ENCODE measurements at places on chromosomes 11 and 22. TPM values are rescaled to one million over a fixed set of nuclear protein-coding genes. Genes with fewer than 3 reads are reported as not detected.

TIMP3 gene
- total RNA-seq, result 118 TPM

- no peak for DNase-seq
These were observed 61.1 kb downstream of the NFAM1 start for GRCh38 chr22:42371099-42371498.

DNA sequence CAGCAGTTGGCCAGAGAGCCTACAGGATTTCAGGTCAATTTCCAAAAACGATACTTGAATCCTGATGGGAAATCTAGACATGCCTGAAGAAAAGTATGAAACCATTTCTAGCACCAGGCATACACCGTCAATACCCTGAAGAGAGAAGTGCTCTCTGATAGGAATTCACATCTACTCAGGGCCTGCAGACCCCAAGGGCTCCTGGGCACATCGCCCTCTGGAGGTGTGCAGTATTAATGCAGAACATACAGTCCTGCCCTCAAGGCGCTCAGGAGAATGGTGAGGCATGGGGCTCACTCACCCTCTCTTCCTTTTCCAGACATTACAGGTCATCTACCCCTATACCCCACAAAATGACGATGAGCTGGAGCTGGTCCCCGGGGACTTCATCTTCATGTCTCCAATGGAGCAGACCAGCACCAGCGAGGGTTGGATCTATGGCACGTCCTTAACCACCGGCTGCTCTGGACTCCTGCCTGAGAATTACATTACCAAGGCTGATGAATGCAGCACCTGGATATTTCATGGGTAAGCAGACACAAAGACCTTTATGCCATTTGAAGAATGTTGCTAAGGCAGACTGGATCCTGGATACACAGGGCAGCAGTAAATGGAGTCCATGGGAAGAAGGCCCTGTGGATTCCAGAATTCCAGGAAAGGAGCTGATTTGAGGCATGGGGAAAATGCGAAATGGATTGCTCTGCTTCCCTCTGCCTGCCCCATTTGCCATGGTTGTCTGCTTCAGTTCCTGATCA, 49.3 kb upstream of the CRTAM start:
- DNase-seq, result no peak

GRCh38 chr11:37088573-37088910, 490.5 kb upstream of the RAG2 start:
- DNase-seq, result no peak

GRCh38 chr11:108561535-108561991, 32.0 kb downstream of the EXPH5 start:
- DNase-seq, result no peak

- DNase-seq, result peak; percentile 98
These were observed 67.2 kb downstream of the C11orf91 start for GRCh38 chr11:33633251-33634003.

SIK2 gene
- 17.0 TPM for total RNA-seq

DNA sequence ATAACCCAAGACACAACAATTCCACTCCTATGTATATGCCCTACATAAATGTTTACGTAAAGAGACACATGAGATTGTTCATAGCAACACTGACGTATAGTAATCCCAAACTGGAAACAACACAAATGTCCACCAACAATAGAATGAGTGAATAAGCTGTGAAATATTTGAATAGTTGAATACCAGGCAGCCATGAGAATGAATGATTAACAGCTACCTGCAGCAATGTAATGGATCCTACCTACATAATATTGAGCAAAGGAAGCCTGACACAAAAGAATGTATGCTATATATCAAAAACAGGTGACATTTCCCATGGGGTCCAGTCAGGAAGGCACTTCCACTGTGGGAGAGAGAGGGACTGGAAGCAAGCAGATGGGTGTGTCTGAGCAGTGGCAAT, 92.8 kb upstream of the LINC01488 start:
- peak; percentile 53 for DNase-seq

DNA sequence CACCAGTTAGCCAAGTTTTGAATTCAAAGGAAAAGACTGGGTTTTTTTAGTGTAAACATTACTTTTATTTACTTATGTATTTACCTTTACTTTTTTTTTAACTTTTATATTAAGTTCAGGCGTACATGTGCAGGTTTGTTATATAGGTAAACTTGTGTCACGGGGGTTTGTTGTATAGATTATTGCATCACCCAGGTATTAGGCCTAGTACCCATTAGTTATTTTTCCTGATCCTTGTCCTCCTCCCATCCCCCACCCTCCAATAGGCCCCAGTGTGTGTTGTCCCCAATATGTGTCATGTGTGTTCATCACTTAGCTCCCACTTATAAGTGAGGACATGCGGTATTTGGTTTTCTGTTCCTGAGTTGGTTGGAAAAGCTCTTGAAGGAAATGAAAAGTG, 20.6 kb downstream of the ZW10 start:
- DNase-seq, result no peak

GRCh38 chr11:127195501-127196120, 195.0 kb upstream of the KIRREL3 start:
- no peak for DNase-seq

DNA sequence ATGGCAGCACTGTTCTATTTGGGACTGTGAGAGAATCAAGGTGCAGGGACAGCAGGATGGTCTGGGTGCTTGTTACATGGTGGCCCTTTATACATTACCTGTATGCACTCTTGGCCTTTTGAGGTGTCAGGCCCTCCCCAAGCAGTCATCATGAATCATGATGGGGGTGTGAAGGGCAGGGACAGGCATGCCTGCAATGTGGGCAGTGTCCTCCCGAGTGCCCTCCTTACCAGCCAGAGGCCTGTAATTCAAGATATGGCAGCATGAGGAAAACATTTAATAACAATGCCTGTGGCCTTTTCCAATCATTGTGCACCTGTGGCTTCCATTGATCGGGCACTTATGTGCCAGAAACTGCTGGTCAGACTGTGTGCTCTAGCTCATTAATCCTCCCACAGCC, 25.5 kb upstream of the CYP2D6 start:
- peak; percentile 79 for DNase-seq

SLN gene
- not detected for total RNA-seq

GRCh38 chr11:67372993-67373647, at the start of gene CLCF1:
Gene CLCF1 (minus strand): TSS chr11:67373598. CDS start chr11:67373539, 59 bp downstream.
- peak; percentile 54 for DNase-seq

MISFA gene
- 4.8 TPM for total RNA-seq

GRCh38 chr11:36441610-36442208, 68.4 kb downstream of the TRAF6 start:
- DNase-seq, result no peak

- DNase-seq, result no peak
These were observed 180.2 kb downstream of the NAV2 start for GRCh38 chr11:19892876-19893275.

PSMC3 gene
- total RNA-seq, result 72.7 TPM

TSSK2 gene
- not detected for total RNA-seq

- no peak for DNase-seq
These were observed 37.7 kb downstream of the TPCN2 start for GRCh38 chr11:69086152-69087132.

DNA sequence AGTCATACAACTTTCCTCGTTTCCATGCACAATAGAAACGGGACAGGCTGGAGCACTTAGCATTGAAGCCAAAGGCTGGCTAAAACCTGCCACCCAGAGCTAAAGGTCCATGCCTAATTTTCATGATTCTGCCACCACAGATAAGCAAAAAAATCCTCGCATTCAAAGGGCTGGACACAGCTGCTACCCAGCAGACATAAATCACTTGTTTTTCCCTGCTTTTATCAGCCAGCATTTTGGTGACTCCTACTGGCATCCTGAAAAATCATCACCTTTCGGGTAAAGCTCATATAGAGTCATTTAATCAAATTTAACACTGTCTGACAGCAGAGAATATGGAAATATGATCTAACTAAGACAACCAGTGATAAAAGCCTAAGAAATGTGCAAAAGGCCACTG, 37.9 kb downstream of the ALG9 start:
- DNase-seq, result no peak

GRCh38 chr11:67705264-67705663, 30.8 kb upstream of the ALDH3B2 start:
- no peak for DNase-seq

HEPN1 gene
- total RNA-seq, result not detected

- DNase-seq, result no peak
These were observed 891.2 kb downstream of the KCNA4 start for GRCh38 chr11:29125606-29126005.

- DNase-seq, result peak; percentile 90
These were observed 49.6 kb downstream of the NUP98 start for GRCh38 chr11:3747704-3748103.

- DNase-seq, result no peak
These were observed 106.4 kb downstream of the SYN3 start for GRCh38 chr22:32951807-32952153.

TCP11L1 gene
- 42.0 TPM for total RNA-seq

DNA sequence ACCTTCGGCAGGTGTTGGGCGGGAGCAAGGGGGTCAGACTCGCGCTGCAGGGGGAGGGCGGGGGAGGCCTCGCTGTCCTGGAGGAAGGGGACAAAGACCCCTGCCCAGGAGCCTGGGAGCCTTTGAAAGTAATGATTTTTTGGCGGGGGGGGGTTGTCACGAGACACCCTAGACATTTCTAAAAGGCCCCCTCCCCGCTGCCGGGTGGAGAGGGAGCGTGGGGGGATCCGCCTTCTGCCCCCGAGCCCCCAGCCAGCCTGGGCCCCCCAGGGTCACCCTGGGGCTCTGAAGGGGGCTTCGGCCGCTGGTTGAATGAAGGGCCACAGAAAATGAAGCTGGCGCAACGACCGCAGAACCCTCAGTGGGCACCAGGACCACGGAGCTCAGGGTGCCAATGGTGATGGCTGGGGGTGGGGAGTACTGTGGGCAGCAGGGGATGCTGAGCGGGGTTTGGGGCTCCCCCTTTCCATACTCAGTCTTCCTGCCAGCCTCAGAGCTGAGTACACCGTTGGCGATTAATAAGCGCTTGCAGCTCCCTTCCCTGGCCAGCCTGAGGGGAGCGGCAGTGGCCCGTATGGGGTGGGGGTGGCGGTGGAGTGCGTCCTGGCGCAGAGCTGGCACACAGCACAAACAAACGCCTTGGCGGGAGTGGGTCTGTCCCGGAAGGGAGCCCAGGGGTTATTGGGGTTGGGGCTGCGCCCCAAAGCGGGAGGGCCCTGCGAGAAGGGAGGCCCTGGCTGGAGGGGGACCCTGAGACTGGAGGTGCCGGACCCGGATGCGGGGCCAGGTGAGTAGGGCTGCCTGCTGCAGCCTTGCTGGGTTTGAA, 1.2 kb upstream of the DUSP8 start:
- no peak for DNase-seq

- DNase-seq, result no peak
These were observed 42.7 kb downstream of the SHANK2 start for GRCh38 chr11:71209656-71210055.

GRCh38 chr11:86230179-86230804, 14.3 kb upstream of the EED start:
- peak; percentile 75 for DNase-seq

LINC01488 gene
- total RNA-seq, result not detected

DNA sequence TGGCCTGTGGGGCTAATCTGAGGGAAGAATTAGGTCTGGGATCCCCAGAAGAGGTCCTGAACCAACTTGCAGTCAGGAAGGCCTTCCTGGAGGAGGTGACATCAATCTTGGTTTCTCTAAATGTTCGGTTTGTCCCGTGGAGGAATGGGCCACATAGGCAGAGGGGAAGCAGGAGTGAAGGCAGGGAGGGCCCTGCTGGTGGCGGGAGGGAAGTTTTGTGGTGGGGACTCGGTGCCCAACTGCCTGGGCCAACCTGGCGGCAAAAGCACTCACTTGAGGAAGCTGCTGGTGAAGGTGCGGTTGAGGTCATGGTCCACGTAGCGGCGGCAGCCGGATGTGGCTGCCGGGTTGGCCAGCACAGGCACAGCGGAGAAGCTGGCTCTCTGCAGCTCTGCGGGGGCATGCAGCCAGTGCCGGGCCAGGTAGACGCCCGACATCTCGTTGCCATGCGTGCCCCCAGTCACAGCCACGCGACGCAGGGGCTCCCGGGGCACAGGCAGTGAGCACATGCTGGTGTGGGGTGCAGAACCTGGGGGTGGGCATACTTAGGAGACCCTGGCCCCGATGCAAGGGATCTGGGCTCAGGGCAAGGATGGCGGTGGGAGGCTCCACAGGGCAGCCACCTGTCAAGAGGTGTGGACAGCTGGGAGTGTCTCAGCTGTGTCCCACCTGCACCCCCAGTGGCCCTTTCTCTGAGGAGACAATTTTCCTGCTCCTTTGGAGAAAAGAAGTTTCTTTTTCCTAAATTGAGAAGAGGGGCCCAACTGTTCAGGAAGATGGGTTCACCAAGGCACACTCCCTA, 3.8 kb downstream of the ACY3 start:
- no peak for DNase-seq

- DNase-seq, result no peak
These were observed 79.5 kb downstream of the BLID start for GRCh38 chr11:122036493-122036892.

DNA sequence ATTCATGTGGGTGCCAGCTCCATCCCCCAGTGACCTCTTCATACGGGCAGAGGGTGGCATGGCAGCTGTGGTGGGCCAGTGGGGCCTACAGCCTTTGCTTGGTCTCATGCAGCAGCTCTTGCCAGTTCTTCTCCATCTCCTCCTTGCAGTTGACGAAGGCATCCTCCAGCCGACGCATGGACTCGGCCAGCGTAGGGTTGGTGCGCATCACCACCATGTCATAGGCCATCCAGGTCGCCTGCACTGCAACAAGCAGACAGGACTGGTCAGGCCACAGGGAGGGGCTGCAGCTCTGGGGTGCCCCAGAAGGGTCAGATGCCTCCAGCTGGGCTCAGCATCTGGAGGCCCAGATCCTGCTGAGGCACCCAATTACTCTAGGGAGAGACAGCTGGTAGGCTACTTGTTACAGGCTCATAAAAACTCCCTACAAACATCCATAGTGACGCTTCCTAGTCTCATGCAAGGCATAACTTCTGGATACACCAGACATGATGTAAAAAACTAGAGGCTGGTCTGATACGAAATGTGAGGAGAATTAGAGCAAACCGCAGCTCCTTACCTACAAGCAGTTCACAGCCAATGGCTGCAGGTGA, 5.6 kb downstream of the KLHDC7B start:
- DNase-seq, result no peak

Data from mammary epithelial cell (primary cell).